Gastroesophageal sphincter (tissue), 4 donors: ENCODE measurements at places on chromosomes 2 and 18. TPM values are rescaled to one million over a fixed set of nuclear protein-coding genes. Genes with fewer than 3 reads are reported as not detected.

EIPR1 gene
- 22.5 TPM for total RNA-seq

ZNF892 gene
- total RNA-seq, result 5.6 TPM

ALLC gene
- total RNA-seq, result not detected

RIF1 gene
- 53.7 TPM for total RNA-seq
